H1 (cell line): ENCODE measurements at places on chromosomes 4 and X.

DNA sequence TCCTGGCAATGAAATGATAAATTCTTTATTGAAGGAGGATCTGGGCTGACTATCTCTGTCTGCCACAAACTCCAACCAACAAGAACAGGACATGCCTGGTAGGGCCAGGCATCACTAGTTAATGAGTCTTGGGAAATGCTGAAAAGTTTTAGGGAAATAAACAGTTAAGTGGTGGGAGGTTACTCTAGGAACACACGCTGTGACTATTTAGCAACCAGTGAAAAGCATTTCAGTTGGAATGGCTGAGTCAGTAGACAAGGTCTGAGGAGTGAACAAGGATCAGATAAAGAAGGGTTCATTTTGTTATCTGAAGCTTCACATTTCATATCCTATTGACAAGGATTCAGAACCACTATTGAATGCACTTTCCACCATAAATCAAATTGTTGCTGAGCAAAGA, 394.9 kb upstream of the BOD1L1 start:
- DNase-seq = no peak

DNA sequence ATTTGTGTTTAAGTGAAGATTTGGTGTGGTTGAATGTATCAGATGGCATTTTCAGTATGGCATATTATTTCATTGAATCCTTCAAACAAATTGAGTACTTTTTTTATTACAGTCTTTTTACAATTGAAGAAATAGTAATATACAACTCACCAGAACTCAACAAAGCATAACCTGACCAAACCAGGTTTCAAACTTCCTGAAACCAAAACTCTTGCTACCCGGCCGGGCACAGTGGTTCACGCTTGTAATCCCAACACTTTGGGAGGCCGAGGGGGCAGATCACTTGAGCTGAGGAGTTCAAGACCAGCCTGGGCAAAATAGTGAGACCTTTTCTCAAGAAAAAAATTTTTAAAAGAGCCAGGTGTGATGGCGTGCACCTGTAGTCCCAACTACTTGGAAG, 94.2 kb downstream of the UBE2K start:
- no peak for DNase-seq

DNA sequence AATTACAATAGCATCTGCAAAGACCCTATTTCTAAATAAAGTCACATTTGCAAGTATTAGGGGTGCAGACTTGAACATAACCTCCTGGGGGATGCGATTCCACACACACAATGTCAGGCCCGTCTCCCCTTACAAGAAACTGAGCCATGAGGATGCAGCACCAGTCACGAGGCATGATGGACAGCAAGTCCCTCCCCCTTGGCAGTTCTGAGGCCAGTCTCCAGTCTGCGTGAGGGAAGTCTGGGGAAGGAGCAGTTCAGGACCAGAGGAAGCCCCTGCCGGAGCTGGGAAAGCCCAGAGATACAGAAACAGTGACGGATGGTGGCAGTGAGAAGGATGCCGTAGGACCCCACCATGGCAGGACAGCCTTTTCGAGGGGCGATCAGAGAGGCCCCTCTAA, 9.4 kb downstream of the FAM53A start:
- DNase-seq = no peak

GRCh38 chrX:555725-556666, 74.6 kb upstream of the SHOX start:
- peak; percentile 29 for DNase-seq

- DNase-seq = no peak
Measured at GRCh38 chrX:51336584-51336983, 4.0 kb downstream of the NUDT10 start.

DNA sequence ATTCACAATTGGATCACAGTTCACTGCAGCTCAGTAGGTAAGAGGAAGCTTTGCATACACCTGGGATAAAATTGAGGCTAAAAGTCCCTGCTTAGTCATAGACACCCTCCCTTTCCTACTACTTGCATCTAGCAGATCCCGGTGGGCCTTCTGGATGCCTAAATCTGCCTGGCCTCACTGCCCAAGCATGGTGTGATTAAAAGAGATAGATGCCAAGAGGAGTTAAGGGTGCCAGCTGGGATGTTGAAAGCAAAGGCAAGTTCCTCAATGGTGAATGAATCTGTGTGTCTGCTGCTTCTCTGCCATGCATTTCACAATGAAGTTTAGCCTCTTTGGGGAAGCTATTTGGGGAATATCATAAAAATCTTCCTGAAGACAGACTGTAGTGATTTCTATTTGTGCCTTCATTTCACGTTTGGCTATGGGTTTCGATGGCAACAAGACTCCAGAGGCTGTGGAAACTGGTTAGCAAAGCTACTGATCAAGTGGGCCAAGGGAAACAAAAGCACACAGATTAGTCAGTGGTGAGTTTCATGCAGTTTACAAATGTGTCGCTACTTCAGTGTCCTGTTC, 534.0 kb downstream of the ANKRD50 start:
- DNase-seq = no peak

DNA sequence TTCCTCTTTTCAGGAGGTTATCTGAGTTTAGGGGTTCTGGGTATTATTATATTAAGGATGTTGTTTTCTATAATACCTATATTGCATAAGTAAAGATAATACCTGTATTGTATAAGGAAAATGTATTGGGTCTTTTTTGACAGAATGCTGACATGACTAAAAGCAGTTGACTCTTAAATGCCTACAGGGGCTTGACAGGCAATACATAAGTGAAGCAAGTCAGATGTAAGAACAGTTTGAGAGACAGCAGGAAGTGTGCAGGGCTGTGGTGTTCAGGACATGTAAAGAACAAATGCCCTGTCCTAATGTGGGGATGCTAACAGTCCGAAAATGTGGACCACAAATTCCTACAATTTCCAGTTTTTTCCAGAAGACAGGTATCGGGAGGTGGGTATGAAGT, 30.2 kb upstream of the NDST3 start:
- DNase-seq = no peak

- DNase-seq = no peak
Measured at GRCh38 chr4:150546286-150546685, 35.7 kb upstream of the MAB21L2 start.

GRCh38 chr4:147009875-147010274, 64.2 kb upstream of the TTC29 start:
- no peak for DNase-seq

GRCh38 chrX:51902510-51903050, 9.2 kb downstream of the MAGED1 start:
- no peak for DNase-seq
